Caco-2 (cell line): ENCODE measurements at places on chromosomes 11 and 22. TPM values are rescaled to one million over a fixed set of nuclear protein-coding genes. Genes with fewer than 3 reads are reported as not detected.

- no peaks in the 10 kb centered on the region for H3K36me3 ChIP-seq
- no peaks in the 10 kb centered on the region for H3K27me3 ChIP-seq
- H3K4me3 ChIP-seq = no peak overlapping the region
Measured at GRCh38 chr11:19466314-19466713, 225.6 kb upstream of the E2F8 start.

TMEM86A gene
- total RNA-seq = 0.19 and 0.25 TPM in 2 replicates

DNA sequence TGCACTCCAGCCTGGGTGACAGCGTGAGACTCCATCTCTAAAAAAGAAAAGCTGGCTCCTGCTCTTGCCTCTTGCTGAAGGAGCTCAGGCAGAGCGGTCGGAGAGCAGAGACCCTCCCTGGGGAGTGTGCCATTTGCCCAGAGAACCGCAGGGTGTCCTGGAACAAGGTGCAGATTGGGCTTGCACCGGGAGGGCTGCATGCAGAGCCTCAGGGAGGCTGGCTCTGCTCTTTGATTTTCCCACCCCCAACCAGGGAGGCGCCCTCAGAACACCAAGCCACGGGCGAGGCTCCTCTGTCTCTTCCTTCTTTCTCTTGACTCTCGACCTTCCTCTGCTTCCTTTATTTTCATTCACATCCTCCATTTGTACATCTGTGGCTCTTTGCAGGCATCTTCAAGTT is 889.1 kb downstream of the OPCML start:
- no peaks in the 10 kb centered on the region for H3K4me1 ChIP-seq
- DNase-seq = no peak
- H3K27me3 ChIP-seq = no peaks in the 10 kb centered on the region
- no peak overlapping the region for H3K4me3 ChIP-seq

DNA sequence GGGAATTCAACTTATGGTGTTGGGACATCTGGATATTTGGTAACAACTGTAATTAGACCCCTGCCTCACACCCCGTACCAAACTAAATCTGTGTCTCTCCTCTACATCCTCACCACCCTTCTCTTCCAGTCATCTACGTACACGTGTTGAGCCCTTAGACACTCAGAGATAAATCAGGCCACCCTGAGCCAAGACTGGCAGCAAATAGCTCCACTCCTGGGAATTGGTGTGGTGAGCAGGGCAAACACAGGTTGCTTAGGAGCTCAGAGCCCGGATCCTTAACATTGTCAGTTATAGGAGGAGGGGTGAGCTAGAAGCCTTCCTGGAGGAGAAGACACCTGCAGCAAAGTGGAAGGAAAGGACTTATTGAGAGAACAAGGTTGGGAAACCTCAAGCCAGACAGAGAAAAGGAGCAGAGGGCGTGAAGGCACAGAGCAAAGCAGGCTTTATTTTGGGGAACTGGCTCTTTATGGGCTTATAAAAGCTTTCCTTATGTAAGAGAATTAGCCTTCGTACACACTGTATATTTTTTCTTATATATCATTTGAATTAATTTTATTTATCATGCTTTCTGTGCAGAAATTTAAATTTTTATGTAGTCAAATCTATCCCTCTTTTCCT is 36.9 kb upstream of the KLHL35 start:
- no peaks in the 10 kb centered on the region for H3K36me3 ChIP-seq
- H3K27ac ChIP-seq = no peak overlapping the region
- H3K4me1 ChIP-seq = peaks cover under 1% of the 10 kb centered on the region
- no peak for DNase-seq
- H3K4me3 ChIP-seq = no peak overlapping the region
